ENCODE measurements at places on chromosomes 7 and 10.

- DNase-seq, result no peak
Measured at GRCh38 chr7:94176694-94177200, 172.6 kb upstream of the BET1 start.

GRCh38 chr7:44738876-44739665 is 9.6 kb upstream of the ZMIZ2 start:
- no peak for DNase-seq

DNA sequence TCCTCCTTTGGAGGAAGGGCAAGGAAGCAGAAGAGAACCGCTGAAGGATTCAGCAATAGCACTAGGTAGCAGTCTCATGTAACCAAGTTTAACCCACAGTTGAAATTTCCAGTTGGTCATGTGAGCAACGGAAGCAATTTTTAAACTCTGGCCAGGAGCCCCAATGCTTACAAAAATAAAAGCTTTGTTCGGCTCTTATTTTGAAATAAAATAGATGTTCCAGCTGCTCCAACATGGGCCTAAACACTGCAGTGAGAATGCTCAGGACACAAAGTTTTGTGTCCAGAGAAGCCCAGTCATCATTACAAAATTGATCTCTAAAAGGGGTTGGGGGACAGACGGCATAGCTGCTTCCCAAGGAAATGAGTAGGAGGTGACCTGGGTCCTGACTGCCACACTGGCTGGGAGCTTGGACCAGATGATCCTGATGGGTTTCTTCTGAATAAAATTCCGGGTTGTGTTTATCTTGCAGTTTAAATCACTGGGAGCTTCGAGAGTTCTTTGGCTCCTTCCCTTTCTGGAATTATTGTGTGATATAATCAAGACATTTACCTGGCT is 452 bp upstream of the TMEM140 start:
- DNase-seq, result no peak

- no peak for DNase-seq
Measured at GRCh38 chr10:2659660-2660209, 407.6 kb upstream of the PFKP start.

DNA sequence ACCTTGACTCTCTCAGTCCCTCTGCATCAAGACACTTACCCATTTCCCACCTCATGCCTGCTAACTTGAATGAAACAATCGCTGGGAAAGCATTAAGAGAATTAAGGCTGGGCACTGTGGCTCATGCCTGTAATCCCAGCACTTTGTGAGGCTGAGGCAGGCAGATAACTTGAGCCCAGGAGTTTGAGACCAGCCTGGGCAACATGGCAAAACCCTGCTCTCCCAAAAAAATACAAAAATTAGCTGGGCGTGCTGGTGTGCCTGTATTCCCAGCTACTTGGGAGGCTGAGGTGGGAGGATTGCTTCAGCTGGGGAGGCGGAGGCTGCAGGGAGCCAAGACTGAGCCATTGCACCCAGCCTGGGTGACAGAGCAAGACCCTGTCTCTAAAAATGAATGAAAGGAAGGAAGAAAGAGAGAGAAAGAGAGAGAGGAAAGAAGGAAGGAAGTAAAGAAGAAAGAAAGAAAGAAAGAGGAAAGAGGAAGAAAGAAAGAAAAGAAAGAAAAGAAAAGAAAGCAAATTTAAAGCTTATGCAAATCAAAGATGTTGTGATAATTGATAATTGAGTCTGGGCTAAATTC is 646 bp downstream of the SERPINE1 start:
- no peak for DNase-seq

GRCh38 chr7:132518102-132518838 is 58.0 kb downstream of the PLXNA4 start:
- DNase-seq, result no peak

DNA sequence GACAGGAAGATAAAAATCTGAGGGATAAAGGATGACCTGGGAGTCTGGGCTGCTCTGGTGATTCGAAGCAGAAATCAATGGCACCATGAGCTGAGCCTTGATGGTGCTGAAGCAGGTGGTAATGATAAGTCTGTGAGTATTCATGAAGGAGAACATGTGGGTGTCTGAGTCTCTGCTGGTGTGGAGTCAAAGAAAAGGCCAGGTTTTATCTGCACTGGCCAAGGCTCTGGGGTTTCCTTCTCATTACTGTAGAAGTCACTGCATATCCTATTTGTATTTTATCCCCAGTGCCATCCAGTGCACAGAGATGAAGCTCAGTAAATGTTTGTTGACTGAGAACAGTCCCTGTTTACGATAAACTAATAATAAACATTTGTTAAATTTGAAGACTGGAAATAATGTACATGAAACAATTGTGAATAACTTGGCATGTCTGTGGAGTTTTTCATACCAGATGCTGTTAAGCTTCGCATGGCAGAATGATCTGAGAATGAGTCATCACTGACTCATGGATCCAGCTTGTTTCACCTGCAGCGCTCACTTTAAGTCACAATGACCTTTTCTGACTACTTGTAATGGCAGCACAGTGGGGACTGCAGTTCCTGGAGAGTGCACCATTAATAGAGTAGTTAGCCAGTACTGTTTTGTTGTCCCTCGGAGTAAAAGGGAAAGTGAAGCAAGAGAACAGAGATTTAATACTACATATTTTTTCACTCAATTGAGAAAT is 538.5 kb downstream of the HTR7 start:
- peak; percentile 91 for DNase-seq

GRCh38 chr10:31754803-31755624 is 173.6 kb downstream of the ARHGAP12 start:
- DNase-seq, result no peak

GRCh38 chr7:132137681-132138080 is 438.6 kb downstream of the PLXNA4 start:
- DNase-seq, result no peak

DNA sequence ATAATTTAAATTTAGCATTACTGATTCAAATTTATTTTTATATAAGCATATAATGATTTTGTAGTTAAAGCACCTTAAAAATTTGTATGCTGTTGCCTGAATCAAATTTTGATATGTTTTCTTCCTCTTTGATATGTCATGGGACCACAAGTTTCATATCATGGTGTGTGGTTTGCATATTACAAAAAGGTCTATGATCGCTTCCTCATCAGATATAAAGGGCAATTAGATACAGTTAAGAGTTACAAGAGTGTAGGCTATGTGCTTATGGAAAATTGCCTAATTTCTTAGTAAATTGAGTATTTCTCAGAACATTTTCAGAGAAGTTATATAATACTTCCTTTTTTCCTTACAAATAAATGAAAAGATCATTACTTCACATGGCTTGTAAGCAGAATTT is 22.2 kb downstream of the MRC1 start:
- DNase-seq, result no peak

- DNase-seq, result no peak
Measured at GRCh38 chr7:47901542-47901941, 46.7 kb downstream of the PKD1L1 start.

- no peak for DNase-seq
Measured at GRCh38 chr10:131933016-131933695, 32.3 kb downstream of the PPP2R2D start.

GRCh38 chr10:42973870-42974692 is 102.8 kb upstream of the RET start:
- no peak for DNase-seq

- DNase-seq, result no peak
Measured at GRCh38 chr10:22183771-22184461, 33.9 kb downstream of the EBLN1 start.

DNA sequence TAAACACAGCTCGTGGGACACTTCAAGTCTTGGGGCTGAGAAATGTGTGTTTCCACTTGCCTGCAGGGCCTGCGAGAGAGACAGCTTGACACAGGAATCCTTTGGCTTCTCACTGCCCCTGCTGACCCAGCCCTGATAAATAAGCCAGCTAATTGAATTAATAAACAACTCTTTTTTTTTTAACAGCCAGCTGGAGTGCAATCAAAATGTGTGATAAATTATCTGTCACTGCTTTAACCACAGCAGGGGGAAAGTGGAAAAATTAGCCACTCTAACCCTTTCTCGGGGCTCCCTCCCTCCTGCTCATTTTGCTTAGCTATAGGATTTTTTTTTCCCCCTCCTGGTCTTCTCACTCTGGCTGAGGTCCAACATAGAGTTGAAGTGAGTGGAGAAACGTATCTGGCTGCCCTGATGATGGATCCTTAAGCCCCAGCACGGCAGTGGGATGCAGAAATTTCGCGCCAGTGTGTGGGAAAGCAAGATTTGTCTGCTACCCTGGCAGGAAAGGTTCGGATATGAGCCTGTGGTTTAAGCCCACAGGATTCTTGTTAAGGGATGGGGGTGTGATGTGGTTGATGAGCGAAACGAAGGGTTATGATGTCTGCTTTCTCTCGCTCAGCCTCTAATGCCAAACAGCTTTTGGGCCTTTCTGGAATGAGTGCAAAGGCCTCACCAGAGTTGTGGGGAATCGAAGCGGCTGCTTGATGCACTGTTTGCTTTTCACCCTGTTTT is 173.8 kb downstream of the TRIL start:
- DNase-seq, result no peak
